IPS DF 6.9 (cell line): ENCODE measurements at places on chromosomes 16 and 17.

GRCh38 chr16:48086422-48086821 lies 69.4 kb downstream of the ABCC12 start:
- H3K4me3 ChIP-seq: no peak overlapping the region
- DNase-seq: no peak
- H3K4me1 ChIP-seq: no peaks in the 10 kb centered on the region
- H3K27me3 ChIP-seq: no peaks in the 10 kb centered on the region
- H3K36me3 ChIP-seq: no peaks in the 10 kb centered on the region

- no peak overlapping the region for H3K4me3 ChIP-seq
- no peak overlapping the region for H3K27ac ChIP-seq
- H3K27me3 ChIP-seq: peaks cover 55% of the 10 kb centered on the region
- H3K36me3 ChIP-seq: no peaks in the 10 kb centered on the region
- H3K4me1 ChIP-seq: peaks cover 6% of the 10 kb centered on the region
Measured at GRCh38 chr16:73062001-73062616, 14.2 kb upstream of the ZFHX3 start.

DNA sequence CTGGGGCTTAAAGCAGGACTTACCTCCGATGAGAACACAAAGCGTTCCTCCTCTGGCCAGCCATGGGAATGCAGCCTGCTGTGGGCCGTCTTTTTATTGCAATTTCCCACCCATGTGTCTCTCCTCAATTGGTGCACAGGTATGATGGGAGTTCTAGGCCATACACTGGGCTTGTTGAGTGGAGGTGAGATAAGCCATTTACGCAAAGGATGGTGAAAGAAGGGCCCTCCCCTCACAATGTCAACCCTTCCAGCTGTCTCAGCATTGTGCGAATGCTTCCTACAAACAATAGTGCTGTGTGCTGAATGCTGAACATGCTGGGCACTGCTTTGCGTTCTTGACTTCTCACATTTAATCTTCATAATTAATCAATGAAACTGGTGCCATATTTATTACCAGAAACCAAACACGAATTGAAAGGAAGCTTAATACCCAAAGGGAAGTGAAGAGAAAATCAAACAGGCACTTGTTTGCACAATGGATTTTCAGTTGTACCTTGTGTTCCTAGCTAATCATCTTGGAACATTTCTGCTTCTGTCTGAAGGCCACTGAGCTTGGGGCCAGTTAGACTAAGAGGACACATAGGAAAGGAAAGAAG lies at the start of gene GP2:
Gene GP2, minus strand, starts transcription at position 70 of the 598 bp plus-strand sequence. CDS start 1,082 bp downstream, outside the sequence.
- DNase-seq: no peak
- 0 out of 2 replicates have a peak, but pooled peaks cover 1% of the 10 kb centered on the region for H3K4me1 ChIP-seq
- H3K4me3 ChIP-seq: no peak within 1 kb of the TSS
- no peaks in the 10 kb centered on the region for H3K27me3 ChIP-seq
- H3K27ac ChIP-seq: no peak within 1 kb of the TSS

DNA sequence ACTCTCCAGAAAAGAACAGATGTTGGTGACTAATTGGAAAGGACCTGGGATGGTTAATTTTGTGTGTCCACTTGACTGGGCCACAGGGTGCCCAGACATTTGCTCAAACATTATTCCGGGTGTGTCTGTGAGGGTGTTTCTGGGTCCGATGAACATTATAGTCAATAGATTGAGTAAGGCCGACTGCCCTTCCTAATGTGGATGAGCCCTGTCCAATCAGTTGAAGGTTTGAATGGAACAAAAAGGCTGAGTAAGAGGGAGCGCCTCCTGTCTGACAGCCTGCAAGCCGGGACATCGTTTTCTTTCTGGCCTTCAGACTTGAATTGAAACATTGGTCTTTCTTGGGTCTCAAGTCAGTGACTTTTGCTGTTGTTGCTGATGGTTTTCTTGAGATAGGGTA lies 22.8 kb upstream of the ITPRIPL2 start:
- no peaks in the 10 kb centered on the region for H3K36me3 ChIP-seq
- no peak overlapping the region for H3K27ac ChIP-seq
- H3K4me1 ChIP-seq: no peaks in the 10 kb centered on the region; the same call in 1 of the 2 replicates
- no peaks in the 10 kb centered on the region; the same call in 1 of the 2 replicates for H3K27me3 ChIP-seq
- no peak overlapping the region for H3K4me3 ChIP-seq

- H3K27ac ChIP-seq: no peak overlapping the region
- H3K4me3 ChIP-seq: no peak overlapping the region
- no peaks in the 10 kb centered on the region for H3K36me3 ChIP-seq
- peaks cover 5% of the 10 kb centered on the region; the same call in 1 of the 2 replicates for H3K4me1 ChIP-seq
- H3K27me3 ChIP-seq: no peaks in the 10 kb centered on the region
Measured at GRCh38 chr17:47274319-47275069, 20.9 kb downstream of the ITGB3 start.

DNA sequence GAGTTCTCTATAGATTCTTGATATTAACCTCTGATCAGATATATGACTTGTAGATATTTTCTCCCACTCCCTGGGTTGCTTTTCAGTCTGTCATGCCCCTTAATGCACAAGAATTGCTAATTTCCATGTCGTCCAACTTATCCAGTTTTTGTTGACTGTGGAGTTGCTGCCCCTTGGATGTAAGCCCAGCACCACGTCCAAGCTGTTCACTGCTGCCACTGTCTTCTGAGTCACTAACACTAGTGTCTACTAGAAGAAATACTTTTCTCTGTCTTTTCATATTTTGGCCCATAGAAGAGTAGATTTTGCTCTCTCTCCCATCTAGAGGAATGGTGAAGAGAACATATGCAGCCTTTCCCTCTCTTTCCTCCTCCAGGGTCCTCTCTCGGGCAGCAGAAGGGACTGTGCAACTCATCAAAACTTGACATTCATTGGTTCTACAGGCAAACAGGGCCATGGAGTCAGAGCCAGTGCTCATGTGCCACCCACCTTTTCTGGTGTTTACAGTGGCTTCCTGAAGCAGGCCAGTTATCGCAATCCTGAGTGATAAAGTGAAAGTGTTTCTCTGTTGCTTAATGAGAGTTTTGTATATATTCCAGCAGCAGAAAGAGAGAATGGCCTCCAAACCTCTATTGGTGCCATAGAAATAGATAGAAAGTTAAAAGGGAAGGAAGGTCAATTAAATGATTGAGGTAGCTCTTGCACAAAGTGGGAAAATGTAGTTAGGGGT lies 22.6 kb upstream of the PMP22 start:
- no peaks in the 10 kb centered on the region for H3K36me3 ChIP-seq
- no peak overlapping the region for H3K27ac ChIP-seq
- H3K27me3 ChIP-seq: no peaks in the 10 kb centered on the region
- no peak for DNase-seq
- no peaks in the 10 kb centered on the region for H3K4me1 ChIP-seq
- no peak overlapping the region for H3K4me3 ChIP-seq

DNA sequence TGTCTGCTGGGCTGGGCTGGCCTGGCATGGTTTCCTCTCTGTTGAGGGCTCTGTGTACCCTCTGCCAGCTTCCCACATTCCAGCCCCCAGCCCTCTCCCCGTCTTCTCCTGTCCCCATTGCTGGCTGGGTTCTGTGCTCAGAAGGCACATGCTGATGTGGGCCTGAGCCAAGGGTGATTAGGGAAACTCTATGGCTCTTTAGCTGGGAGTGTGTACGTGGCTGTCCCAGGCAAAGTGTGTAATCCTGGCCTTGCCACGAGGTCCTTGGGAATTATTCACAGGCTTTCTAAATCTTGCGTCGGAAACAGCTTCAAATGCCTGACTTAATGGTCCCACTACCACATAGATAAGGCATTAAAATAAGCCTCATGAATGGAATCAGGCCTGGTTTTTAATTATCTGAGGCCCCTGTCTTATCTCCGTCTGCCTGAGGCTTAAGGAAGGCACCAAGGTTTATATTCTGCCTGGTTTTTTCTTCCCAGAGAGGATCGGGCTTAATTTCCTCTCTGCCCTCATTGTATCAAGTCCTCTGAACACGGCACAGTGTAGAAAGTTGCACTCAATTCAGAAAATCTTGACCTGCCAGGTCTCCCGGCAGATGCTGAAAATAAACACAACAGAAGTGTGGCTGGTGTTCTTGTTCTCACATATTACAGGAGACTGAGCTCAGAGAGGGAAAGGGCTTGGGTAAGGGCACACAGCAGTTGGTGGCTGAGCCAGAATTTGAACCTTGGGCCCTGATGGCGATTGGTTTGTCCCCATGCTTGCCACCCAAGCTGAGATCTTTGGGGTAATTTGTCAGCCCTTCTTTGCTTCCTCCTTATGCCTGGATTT lies 52.9 kb upstream of the LGALS9 start:
- no peak for DNase-seq
- no peaks in the 10 kb centered on the region for H3K27me3 ChIP-seq
- H3K27ac ChIP-seq: no peak overlapping the region
- no peaks in the 10 kb centered on the region; the same call in 1 of the 2 replicates for H3K4me1 ChIP-seq

GRCh38 chr17:76134911-76135809 lies 5.9 kb downstream of the FOXJ1 start:
- DNase-seq: no peak
- H3K27ac ChIP-seq: no peak overlapping the region
- H3K36me3 ChIP-seq: no peaks in the 10 kb centered on the region
- no peak overlapping the region for H3K4me3 ChIP-seq
- peaks cover 42% of the 10 kb centered on the region for H3K4me1 ChIP-seq

GRCh38 chr17:6995500-6996255 lies at the start of gene ALOX12:
ALOX12 (plus strand) TSS chr17:6996049; CDS start chr17:6996118, 69 bp downstream.
- H3K4me1 ChIP-seq: peaks cover 2% of the 10 kb centered on the region; the same call in 1 of the 2 replicates
- peaks cover 9% of the 10 kb centered on the region; the same call in 1 of the 2 replicates for H3K27me3 ChIP-seq
- no peak within 1 kb of the TSS for H3K27ac ChIP-seq

- H3K36me3 ChIP-seq: no peaks in the 10 kb centered on the region
- H3K4me1 ChIP-seq: 0 out of 2 replicates have a peak, but pooled peaks cover 2% of the 10 kb centered on the region
Measured at GRCh38 chr16:51383909-51384308, 232.8 kb upstream of the SALL1 start.

DNA sequence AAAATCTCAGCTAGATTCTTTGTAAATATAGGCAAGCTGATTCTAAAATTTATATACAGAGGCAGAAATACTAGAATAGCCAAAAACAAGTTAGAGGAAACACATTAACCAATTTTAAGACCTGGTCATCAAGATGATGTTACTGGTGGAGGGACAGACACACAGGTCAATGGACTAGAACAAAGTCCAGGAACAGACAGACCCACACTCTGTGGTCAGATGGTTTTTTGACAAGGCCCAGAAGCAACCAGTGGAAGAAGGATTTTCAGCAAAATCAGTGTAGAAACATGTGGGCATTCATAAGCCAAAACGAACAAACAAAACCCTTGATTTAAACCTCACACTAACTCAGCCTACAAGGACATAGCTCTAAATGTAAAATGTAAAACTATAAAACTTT lies 99.7 kb upstream of the METRNL start:
- no peaks in the 10 kb centered on the region for H3K36me3 ChIP-seq
- no peak overlapping the region for H3K4me3 ChIP-seq
- no peak for DNase-seq
- 0 out of 2 replicates have a peak, but pooled peaks cover 2% of the 10 kb centered on the region for H3K4me1 ChIP-seq
- no peak overlapping the region for H3K27ac ChIP-seq
- H3K27me3 ChIP-seq: no peaks in the 10 kb centered on the region

- no peaks in the 10 kb centered on the region for H3K27me3 ChIP-seq
- no peaks in the 10 kb centered on the region for H3K4me1 ChIP-seq
- peaks cover 62% of the 10 kb centered on the region for H3K36me3 ChIP-seq
- DNase-seq: no peak
Measured at GRCh38 chr17:36505171-36505570, 18.7 kb downstream of the ZNHIT3 start.

DNA sequence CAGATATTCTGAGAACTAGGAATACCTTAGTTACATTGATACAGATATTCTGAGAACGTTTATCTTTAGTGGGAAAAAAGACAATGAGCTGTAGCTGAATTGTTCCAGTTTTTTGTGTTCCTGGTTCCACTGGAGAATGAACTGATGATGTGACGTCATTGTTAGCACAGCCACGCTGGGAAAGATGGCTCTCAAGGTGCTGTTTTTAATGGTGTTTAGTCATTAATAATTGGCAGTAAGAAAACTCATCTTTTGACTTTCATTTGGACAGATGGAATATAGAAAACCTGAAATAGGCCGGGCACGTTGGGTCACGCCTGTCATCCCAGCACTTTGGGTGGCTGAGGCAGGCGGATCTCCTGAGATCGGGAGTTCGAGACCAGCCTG lies 10.4 kb downstream of the FOXK2 start:
- H3K36me3 ChIP-seq: no peaks in the 10 kb centered on the region
- no peak overlapping the region for H3K4me3 ChIP-seq
- no peak overlapping the region for H3K27ac ChIP-seq
- no peaks in the 10 kb centered on the region for H3K27me3 ChIP-seq
- no peak for DNase-seq

DNA sequence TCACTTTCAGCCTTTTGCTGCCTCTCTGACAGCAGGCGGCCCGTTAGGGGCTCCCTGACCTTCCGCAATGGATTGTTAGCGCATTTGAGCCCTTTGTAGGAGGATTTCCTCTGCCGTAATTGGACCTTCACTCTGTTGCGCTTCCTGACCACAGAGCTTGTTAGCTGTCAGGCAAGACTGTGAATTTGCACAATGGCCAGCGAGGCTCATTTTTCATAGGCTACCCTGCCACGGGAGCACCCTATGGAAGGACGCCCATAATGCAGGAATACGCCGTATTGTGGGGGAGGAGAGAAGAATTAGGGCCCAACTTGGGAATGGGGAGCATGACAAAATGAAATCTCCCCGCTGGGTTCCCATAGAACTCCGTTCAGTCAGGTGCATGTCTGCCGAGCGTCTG lies 205.2 kb upstream of the NLRP1 start:
- no peak overlapping the region for H3K27ac ChIP-seq
- no peak for DNase-seq
- no peak overlapping the region for H3K4me3 ChIP-seq

GRCh38 chr17:51032850-51033249 lies 87.8 kb downstream of the SPAG9 start:
- no peaks in the 10 kb centered on the region for H3K4me1 ChIP-seq
- no peak for DNase-seq
- no peak overlapping the region for H3K4me3 ChIP-seq
- no peaks in the 10 kb centered on the region for H3K27me3 ChIP-seq
- no peak overlapping the region for H3K27ac ChIP-seq

DNA sequence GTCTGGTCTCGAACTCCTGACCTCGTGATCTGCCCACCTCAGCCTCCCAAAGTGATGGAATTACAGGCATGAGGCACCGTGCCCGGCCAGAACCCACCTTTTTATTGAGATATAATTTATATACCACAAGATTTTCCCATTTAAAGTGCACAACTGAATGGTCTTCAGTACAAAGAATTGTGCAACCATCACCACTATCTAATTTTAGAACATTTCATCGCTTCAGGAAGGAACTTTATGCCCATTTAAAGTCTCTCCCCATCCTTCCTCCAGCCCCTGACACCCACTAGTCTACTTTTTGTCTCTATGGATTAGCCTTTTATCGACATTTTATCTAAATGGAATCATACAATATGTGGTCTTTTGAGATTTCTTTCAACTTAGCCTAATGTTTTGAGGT lies 25.4 kb upstream of the HELZ start:
- H3K4me1 ChIP-seq: no peaks in the 10 kb centered on the region
- no peaks in the 10 kb centered on the region for H3K36me3 ChIP-seq
- no peak for DNase-seq
- H3K27me3 ChIP-seq: no peaks in the 10 kb centered on the region
- no peak overlapping the region for H3K4me3 ChIP-seq
